ENCODE measurements at places on chromosomes 4 and X.

DNA sequence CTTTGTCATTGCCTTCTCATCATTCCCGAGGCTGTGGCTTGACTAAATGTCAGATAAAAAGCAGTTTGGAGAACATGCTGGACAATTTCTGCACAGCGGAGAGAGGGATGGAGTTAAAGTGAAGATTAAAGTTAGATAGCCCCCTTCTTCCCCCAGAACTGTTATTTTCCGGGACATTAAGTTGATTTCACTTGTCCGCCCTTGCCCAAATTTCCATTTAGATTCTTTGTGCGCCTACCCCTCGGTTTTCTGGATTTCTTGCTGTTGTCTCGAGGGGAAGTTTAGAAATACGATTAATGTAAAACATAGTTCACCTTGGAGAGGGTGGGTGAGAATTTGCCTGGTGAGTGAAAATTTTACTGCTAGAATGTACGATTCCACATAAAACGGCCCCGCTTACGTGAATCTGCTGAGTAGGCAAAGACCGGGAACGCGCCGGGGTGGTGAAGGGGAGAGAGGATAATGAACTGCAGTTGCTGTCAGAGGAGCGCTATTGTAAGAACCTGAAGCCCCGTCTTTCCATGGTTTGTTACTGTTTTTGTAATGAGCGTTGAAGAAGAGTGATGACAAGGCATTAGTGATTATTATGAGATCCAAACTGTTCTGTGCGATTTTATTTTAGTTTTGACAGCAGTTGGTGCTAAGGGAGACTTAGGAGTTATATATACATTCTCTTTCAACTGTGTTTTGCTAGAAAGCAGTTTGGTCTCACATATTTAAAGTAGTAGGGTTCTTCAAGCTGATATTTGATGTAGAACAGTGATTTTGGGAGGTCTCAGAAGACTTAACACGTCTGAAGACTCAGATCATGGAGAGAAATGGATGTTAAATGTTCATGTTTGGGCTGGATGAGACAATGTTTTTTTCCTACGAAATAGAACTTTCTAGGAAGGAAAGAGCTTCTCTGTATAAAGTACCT, 73.0 kb downstream of the AFF1 start:
- no peak for DNase-seq

DNA sequence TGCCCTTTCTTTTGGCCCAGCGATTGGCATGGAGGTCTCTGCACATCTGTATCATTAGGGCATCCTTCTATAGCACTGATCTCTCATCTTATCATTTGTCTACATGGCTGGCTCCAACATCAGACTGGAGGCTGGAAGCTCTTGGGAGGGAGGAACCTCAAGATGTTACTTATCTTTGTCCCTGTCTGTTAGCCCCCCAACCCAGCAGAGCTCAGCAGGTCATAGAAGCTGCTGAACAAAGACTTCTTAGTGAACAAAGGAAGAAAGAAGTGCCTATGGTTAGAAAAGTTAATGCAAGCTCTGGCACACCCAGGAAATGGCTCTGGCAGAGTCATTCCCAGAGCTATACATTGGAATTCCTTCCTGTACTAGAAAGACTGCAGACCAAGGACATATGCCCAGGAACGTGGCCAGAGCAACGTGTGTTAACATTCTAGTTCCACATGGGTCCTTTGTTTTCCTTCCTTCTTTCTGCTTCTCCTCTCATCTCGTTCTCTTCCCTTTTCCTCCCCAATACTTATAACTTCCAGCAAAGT, 74.0 kb downstream of the SEL1L3 start:
- no peak for DNase-seq

- DNase-seq, result no peak
Observed at GRCh38 chr4:9997886-9998285, 23.4 kb downstream of the SLC2A9 start.

- no peak for DNase-seq
Observed at GRCh38 chrX:109874548-109874947, 128.4 kb upstream of the TMEM164 start.

DNA sequence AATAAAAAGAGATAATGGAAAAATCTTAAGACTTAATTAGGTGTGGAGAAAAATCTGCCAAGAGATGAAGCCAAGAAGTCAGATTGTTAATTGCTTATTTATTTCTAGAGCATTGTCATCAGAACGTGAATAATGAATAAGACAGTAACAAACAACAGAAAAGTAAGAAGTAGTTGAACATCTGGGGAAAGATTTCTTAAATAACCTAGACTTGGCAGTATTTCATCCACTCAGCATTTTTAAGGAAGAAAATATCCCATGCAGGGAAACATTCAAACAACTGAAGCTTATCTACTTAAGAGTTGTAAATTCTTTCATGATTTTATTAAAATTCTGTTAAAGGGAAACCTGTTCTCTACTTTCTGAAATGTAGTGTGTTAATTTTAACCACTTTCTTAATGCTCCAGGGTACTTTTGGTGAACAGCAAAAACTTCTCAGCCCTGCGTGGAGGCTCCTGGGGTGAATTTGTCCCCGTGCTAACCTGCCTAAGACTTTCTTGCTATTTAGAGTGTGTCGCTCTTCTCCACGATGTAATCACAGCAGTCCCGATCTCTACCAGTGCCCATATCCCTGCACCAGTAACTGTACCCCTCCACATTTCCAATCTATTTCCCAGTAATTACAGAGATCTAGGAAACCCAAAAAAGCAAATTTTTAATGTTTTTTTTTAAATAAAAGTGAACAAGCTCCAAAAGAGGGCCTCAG, 124.6 kb downstream of the CORIN start:
- DNase-seq, result no peak

DNA sequence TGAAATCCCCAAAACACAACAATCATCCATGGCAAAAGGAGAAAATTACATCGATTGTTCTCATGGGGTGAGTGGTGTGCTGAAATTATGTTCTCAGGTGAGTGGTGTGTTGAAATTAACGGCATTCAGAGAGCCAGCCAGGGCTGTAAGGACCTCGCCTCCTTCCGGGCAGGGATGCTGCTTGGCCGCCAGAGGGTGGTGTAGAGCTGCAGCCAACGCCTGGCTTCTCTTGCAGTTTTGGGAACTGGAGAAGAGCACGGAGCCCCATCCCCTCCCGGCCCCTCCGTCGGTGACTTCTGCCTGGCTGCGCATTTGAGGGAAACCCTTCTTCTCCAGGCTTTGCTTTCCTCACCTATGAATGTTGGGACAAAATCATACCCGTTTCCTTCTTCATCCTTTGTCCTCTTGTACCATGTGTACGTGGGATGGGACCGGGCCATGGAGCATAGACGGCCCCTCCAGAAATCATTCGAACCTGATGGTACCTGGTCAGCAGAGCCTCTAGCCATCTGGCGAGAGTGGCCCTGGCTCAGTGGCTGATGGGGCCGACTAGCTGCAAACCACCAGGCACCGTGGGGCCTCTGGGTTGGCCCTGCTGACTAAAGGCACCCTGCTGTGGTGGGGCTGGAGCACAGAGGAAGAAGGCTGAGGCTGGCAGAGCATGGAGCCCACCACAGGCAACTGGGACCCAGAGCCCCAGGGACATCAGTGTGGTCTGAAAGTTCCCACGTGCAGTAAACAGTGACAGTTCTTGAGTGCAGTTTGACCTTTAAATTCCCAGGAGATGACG, 28.4 kb downstream of the TRMT44 start:
- no peak for DNase-seq
